Pulmonary artery endothelial cell (primary cell): ENCODE measurements at places on chromosomes 13 and 19. TPM values are rescaled to one million over a fixed set of nuclear protein-coding genes. Genes with fewer than 3 reads are reported as not detected.

The DLEU7 gene
- total RNA-seq: not detected in 2 replicates

The LILRA2 gene
- not detected in 2 replicates for total RNA-seq

The SYT5 gene
- not detected in 2 replicates for total RNA-seq

The LRRC8E gene
- 1.2 and 2.0 TPM in 2 replicates for total RNA-seq

GRCh38 chr19:14182476-14182875 is 23.5 kb downstream of the ADGRL1 start:
- DNase-seq: no peak

DNA sequence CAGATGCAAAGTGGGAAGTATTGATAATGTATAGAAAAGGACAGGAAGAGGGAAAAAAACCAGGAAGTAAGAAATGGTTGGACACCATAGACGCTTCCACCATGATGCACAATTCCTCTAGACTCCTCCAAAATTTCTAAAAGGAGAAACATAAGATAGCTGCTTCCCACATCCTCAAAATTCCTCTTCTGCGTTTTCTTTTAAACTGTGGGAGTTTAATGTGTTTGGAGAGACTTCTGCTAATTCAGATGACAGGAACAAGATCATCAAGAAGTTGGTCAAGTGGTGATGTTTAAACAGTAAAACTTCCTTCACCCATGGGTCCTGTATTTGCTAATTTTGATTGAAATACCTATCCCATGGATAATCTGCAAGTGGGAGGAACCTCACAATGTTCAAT is 130.2 kb downstream of the IRS2 start:
- no peak for DNase-seq
